ENCODE measurements at places on chromosomes 5 and 9. TPM values are rescaled to one million over a fixed set of nuclear protein-coding genes. Genes with fewer than 3 reads are reported as not detected.

Gene DND1
- 0.21 TPM for polyA plus RNA-seq

Gene FAM153A
- polyA plus RNA-seq, result 0.25 TPM

Gene ADGRD2
- polyA plus RNA-seq, result not detected

Gene CDC25C
- not detected for polyA plus RNA-seq

Gene RCL1
- 27.1 TPM for polyA plus RNA-seq

Gene MSMP
- 4.6 TPM for polyA plus RNA-seq

Gene KIF27
- 3.6 TPM for polyA plus RNA-seq

Gene AQP7
- not detected for polyA plus RNA-seq

Gene CMYA5
- not detected for polyA plus RNA-seq

Gene PTPN3
- not detected for polyA plus RNA-seq

Gene RAI14
- not detected for polyA plus RNA-seq

Gene PCDHGB6
- polyA plus RNA-seq, result 0.11 TPM

Gene FGD3
- 60.6 TPM for polyA plus RNA-seq

Gene ENTPD2
- polyA plus RNA-seq, result not detected

Gene HRH2
- polyA plus RNA-seq, result not detected

Gene CBY3
- polyA plus RNA-seq, result 0.39 TPM

Gene DIPK1B
- 71.6 TPM for polyA plus RNA-seq

Gene OTULINL
- polyA plus RNA-seq, result 0.19 TPM

Gene CNTNAP3
- not detected for polyA plus RNA-seq

Gene FGF18
- polyA plus RNA-seq, result not detected

Gene ABO
- polyA plus RNA-seq, result not detected

Gene TMEM215
- not detected for polyA plus RNA-seq

Gene PCA3
- not detected for polyA plus RNA-seq

Gene LCN15
- not detected for polyA plus RNA-seq

Gene FANCC
- polyA plus RNA-seq, result 6.8 TPM

Gene INSL4
- polyA plus RNA-seq, result not detected

Gene POLR3G
- 3.3 TPM for polyA plus RNA-seq

Gene CER1
- not detected for polyA plus RNA-seq

Gene PCDHGA8
- not detected for polyA plus RNA-seq

Gene IL4
- not detected for polyA plus RNA-seq

Gene GABRP
- polyA plus RNA-seq, result not detected

Gene PRDM9
- not detected for polyA plus RNA-seq

Gene TRIO
- polyA plus RNA-seq, result 14.7 TPM

Gene BTNL8
- polyA plus RNA-seq, result not detected

Gene IFNA21
- polyA plus RNA-seq, result not detected

Gene CCDC183
- polyA plus RNA-seq, result not detected

Gene KIF4B
- not detected for polyA plus RNA-seq

Gene ACTBL2
- polyA plus RNA-seq, result not detected

Gene PCSK5
- polyA plus RNA-seq, result 0.05 TPM

Gene SLC2A6
- polyA plus RNA-seq, result 35.4 TPM

Gene FLT4
- polyA plus RNA-seq, result not detected

Gene FBN2
- polyA plus RNA-seq, result not detected

Gene NDUFS4
- polyA plus RNA-seq, result 85.6 TPM

Gene CDH9
- polyA plus RNA-seq, result not detected

Gene IL5
- polyA plus RNA-seq, result not detected

Gene TEK
- polyA plus RNA-seq, result not detected

Gene BTNL3
- not detected for polyA plus RNA-seq

Gene IRX2
- not detected for polyA plus RNA-seq

Gene NEURL1B
- polyA plus RNA-seq, result not detected

Gene MEIKIN
- not detected for polyA plus RNA-seq

Gene ADAMTS12
- polyA plus RNA-seq, result not detected

Gene LECT2
- not detected for polyA plus RNA-seq

Measured in naive B cell (primary cell).